ENCODE measurements at places on chromosomes 11 and 22. TPM values are rescaled to one million over a fixed set of nuclear protein-coding genes. Genes with fewer than 3 reads are reported as not detected.
A peak's percentile ranks its signal among the peaks of the same experiment; 100 is the strongest.

GRCh38 chr22:37508431-37508992 lies 10.7 kb downstream of the CARD10 start:
- peaks cover 13% of the 10 kb centered on the region for H3K27me3 ChIP-seq
- peaks cover 72% of the 10 kb centered on the region for H3K4me1 ChIP-seq
- H3K36me3 ChIP-seq, result no peaks in the 10 kb centered on the region

Gene KIAA1671
- total RNA-seq, result 45.5 TPM

DNA sequence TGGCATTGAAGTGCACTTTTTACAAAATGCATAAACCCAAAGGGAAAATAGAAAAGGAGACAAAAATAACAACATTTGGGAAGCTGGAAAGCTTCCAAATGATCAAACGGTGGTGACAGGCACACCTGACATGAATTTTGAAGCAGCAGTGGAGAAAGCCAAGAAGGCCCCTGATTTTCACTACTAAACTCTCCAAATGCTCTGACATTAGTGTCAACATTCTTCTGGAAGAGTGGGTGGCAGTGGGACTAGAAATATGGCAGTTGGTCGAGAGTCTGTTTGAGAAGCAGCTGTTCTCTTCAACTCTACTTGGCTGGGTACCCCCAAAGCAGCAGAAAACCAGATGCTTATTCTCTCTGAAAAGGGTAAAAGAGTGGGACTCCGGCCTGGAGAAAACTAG lies 12.3 kb upstream of the APOA5 start:
- no peak for DNase-seq
- H3K36me3 ChIP-seq, result no peaks in the 10 kb centered on the region
- H3K27me3 ChIP-seq, result peaks cover 1% of the 10 kb centered on the region
- H3K27ac ChIP-seq, result no peak overlapping the region

Gene CCDC157
- 0.47 TPM for total RNA-seq

DNA sequence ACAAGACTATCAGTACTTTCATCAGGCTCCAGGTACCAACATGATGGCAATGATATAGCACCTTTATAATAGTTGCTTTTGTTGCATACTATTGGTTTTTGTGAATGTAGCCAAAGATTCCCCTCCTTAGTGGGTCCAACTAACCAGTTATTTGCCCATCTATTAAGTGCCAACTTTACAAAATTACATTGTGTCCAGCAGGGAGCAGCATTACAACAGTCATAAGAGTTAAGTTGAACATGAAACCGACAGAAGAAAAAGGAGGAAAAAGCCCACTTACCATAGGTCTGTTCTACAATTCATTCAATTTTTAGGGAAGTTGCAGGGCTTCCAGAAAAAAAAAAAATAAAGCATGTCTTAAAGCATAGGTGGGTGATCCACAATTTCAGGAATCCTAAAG lies 21.6 kb downstream of the IMMP1L start:
- no peak overlapping the region for H3K27ac ChIP-seq
- H3K4me3 ChIP-seq, result no peak overlapping the region
- no peaks in the 10 kb centered on the region for H3K27me3 ChIP-seq
- H3K36me3 ChIP-seq, result no peaks in the 10 kb centered on the region

Gene EXPH5
- 23.4 TPM for total RNA-seq

GRCh38 chr11:44967930-44968496 lies 17.3 kb upstream of the TP53I11 start:
- no peak overlapping the region for H3K27ac ChIP-seq
- DNase-seq, result no peak
- H3K36me3 ChIP-seq, result no peaks in the 10 kb centered on the region
- no peak overlapping the region for H3K4me3 ChIP-seq
- peaks cover 4% of the 10 kb centered on the region for H3K4me1 ChIP-seq

- H3K4me1 ChIP-seq, result no peaks in the 10 kb centered on the region
- no peak for DNase-seq
- H3K27ac ChIP-seq, result no peak overlapping the region
- peak overlapping the region; percentile 51 for H3K4me3 ChIP-seq
These were observed 453 bp downstream of the GAS2 start for GRCh38 chr11:22666688-22667439.

- H3K27me3 ChIP-seq, result no peaks in the 10 kb centered on the region
- H3K4me1 ChIP-seq, result no peaks in the 10 kb centered on the region
- DNase-seq, result no peak
These were observed 55.3 kb upstream of the ALKBH3 start for GRCh38 chr11:43825217-43825816.

Gene ANGPTL5
- total RNA-seq, result 0.38 TPM

DNA sequence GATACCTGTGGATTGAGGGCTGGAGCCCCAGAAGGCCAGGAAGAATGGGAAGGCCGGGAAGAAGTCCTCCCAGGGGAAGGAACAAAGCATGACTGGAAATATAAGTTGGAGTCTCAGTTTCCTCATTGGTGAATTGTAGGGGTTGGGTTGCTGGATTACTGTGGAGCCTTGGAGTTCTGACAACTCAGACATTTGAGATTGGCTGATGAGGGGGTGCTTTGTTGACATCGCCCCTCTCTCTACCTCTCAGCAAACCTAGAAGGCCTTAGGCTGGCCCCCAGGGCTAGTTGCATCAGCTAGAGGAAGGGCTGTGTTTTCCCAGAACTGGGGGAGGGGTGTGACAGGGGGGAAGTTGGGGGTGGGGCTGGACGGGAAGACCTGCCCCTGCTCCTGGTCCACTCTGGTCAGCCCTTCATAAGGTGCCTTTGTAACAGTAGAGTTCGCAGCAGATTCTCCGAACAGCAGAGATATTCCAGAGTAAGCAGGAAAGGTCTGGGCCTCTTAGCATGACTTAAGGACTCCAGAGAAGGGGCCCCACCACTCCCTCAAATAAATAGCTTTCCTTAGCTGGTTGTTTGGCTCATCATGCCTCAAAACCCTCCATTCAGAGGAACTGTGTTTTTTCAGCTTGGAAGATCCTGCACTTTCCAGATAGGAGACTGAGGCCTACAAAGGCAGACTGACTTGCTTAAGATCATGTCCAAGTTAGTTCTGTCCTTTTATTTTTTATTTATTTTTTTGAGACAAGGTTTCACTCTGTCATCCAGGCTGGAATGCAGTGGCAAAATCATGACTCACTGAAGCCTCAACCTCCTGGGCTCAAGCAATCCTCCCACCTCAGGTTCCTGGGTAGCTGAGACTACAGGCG lies 12.5 kb upstream of the THRSP start:
- H3K27me3 ChIP-seq, result no peaks in the 10 kb centered on the region
- H3K4me3 ChIP-seq, result no peak overlapping the region
- DNase-seq, result no peak
- no peaks in the 10 kb centered on the region for H3K4me1 ChIP-seq

DNA sequence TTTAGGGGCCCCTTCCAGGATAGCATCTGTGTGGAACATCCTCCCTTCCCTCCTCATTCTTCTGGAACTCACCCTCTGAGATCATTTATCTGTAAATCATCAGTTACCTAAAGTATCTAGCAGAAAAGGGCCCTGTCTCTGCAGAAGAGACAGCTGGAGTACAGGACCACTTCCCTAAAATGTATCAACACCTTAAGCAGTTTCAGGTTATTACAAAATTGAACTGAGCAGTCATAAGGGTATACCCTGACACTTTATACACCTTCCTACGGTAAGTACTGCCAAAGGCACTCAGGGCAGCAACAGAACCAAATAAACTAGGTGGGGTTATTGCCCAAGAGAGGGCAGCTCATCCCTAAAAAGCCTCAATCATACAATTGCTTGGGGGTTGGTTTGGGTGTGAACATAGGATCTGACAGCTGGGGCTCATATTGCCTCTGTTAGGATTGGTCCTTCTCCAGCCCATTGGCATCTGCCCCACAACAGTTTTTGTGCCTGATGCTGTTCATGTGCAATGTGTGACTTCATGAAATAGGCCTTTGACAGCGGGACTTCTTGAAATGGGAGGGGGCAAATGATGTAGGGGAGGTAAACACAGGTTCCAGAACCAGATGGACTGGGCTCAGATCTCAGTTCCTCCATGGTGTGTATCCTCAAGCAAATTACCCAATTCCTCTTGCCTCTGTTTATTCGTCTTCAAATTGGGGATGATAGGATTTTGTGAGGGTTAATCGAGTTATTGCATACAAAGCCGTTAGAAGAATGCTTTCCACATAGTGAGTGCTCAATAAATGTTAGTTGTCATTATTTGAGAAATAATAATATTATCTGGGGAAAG lies 2.9 kb downstream of the POU2AF3 start:
- no peak overlapping the region for H3K4me3 ChIP-seq
- peak overlapping the region; percentile 92 for H3K27ac ChIP-seq
- H3K27me3 ChIP-seq, result no peaks in the 10 kb centered on the region
- peaks cover 33% of the 10 kb centered on the region for H3K4me1 ChIP-seq
- no peak for DNase-seq

Gene PRAME
- total RNA-seq, result not detected

Gene ASRGL1
- total RNA-seq, result 4.4 TPM

DNA sequence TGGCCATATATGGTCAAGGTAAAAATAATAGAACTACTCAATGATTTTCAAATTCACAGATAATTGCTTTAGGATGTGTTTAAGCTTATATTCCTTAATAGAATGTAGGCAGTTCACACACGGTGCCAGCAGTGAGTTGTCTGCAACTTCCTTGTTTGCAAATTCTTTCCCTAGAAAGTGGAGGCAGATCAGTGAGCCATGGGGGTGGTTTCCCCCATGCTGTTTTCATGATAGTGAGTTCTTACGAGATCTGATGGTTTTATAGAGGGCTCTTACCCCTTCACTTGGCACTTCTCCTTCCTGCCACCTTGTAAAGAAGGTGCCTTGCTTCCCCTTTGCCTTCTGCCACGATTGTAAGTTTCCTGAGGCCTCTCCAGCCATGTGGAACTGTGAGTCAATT lies 111.8 kb upstream of the LMO1 start:
- DNase-seq, result no peak
- no peak overlapping the region for H3K27ac ChIP-seq
- no peaks in the 10 kb centered on the region for H3K27me3 ChIP-seq
- H3K36me3 ChIP-seq, result no peaks in the 10 kb centered on the region
- no peaks in the 10 kb centered on the region for H3K4me1 ChIP-seq

DNA sequence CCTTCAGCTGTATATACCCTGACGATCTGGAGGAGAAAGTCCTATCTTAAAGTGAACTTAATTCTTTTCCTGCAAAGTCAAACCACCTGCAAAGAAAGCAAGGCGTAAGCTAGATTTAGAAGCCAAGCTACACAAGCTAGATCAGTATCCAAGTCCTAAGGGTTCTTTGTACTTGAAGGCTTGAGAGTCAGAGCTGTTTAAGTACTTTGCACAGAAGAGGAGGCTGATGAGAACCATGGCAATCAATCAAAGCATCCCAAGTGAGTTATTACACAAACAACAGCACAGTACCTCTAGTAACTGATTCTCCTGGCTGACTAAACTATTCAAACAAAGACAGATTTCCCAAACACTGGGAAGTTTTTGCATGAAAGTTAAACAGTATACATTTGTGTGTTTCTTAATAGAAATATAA lies 1.9 kb downstream of the CDON start:
- H3K27ac ChIP-seq, result no peak overlapping the region
- no peaks in the 10 kb centered on the region for H3K36me3 ChIP-seq
- H3K4me1 ChIP-seq, result peaks cover 9% of the 10 kb centered on the region
- H3K27me3 ChIP-seq, result no peaks in the 10 kb centered on the region
- no peak for DNase-seq
- no peak overlapping the region for H3K4me3 ChIP-seq

DNA sequence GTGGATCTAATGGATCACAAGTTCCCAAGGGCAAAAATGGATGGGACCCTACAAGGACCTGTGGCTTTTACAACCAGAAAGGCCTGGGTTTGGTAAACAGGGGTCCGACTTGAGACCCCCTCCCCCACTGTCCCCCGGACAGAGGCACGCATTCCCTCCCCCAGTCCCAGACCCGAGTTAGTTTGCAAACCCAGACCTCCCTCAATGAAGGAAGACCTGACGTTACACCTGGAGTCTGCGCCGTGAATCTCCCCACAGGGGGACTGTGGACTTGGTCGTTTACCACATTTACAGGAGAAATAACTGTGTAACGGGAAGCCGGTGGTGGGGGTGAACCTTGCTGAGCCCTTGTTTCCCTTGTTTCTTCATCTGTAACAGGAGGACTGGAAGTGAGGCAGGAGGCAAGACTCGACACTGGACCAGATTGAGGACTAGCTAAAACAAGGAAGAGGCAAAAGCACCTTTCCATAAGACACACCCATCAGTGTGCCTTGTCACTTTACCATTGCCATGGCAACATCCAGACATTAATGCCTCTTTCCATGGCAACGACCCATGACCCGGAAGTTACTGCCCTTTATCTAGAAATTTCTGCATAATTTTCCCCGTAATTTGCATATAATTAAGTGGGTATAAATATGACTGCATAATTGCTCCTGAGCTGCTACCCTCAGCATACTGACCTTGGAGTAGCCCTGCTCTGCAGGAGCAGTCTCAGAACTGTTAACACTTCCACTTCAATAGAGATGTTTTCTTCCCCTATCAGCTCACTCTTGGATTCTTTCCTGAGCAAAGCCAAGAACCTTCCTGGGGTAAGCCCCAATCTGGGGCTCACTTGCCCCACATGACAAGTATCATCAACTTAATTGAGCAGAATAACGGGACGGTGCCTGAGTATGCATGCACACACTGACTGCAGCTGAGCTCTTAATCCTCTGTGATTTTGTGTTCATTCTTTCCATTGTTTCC lies 25.4 kb downstream of the PDGFB start:
- no peak overlapping the region for H3K27ac ChIP-seq
- H3K27me3 ChIP-seq, result no peaks in the 10 kb centered on the region
- DNase-seq, result no peak
- peaks cover 25% of the 10 kb centered on the region for H3K36me3 ChIP-seq
- H3K4me1 ChIP-seq, result peaks cover 36% of the 10 kb centered on the region

Gene SYT8
- total RNA-seq, result 28.7 TPM

Gene OTOG
- not detected for total RNA-seq

DNA sequence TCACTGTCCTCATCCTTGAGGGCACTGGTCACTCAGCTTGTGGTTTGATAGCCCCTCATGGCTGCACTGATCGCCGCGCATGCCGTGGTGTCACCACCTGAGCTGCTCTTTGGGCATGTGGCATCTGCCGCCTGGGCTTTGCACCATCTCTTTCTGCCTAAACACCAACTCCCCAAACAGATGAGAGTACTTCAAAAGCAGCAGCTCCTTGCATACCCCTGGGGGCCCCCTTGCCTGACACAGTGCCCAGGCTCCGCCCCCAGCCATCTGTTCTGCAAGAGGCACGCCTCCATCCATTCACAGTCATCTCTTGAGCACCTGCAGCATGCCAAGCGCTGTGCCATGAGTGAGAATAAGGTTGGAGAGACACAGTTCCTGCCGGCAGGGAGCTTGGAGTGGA lies 104.5 kb upstream of the B3GAT1 start:
- DNase-seq, result no peak
- H3K27me3 ChIP-seq, result no peaks in the 10 kb centered on the region
- no peak overlapping the region for H3K27ac ChIP-seq
- H3K4me1 ChIP-seq, result no peaks in the 10 kb centered on the region
- H3K36me3 ChIP-seq, result no peaks in the 10 kb centered on the region

Gene OR52I1
- total RNA-seq, result not detected

GRCh38 chr11:9700105-9700801 lies 36.4 kb downstream of the SWAP70 start:
- DNase-seq, result no peak
- no peaks in the 10 kb centered on the region for H3K27me3 ChIP-seq
- H3K36me3 ChIP-seq, result no peaks in the 10 kb centered on the region
- no peak overlapping the region for H3K27ac ChIP-seq

GRCh38 chr11:19777039-19777376 lies 64.4 kb downstream of the NAV2 start:
- H3K4me3 ChIP-seq, result peak overlapping the region; percentile 72
- H3K27me3 ChIP-seq, result no peaks in the 10 kb centered on the region
- DNase-seq, result no peak
- H3K36me3 ChIP-seq, result no peaks in the 10 kb centered on the region

GRCh38 chr11:31995525-31996094 lies 95.3 kb upstream of the RCN1 start:
- no peak overlapping the region for H3K27ac ChIP-seq
- H3K27me3 ChIP-seq, result no peaks in the 10 kb centered on the region
- DNase-seq, result no peak
- H3K36me3 ChIP-seq, result no peaks in the 10 kb centered on the region

All from esophagus squamous epithelium (tissue), 5 donors.